Muscle of leg (tissue), 16 donors: ENCODE measurements at places on chromosomes 6 and 20.

GRCh38 chr20:14986656-14987055 lies 649.2 kb upstream of the FLRT3 start:
- no peak for DNase-seq

- no peak for DNase-seq
These were observed 15.2 kb upstream of the SSR1 start for GRCh38 chr6:7328243-7328642.

- no peak for DNase-seq
These were observed 7.3 kb upstream of the ITPR3 start for GRCh38 chr6:33613795-33614168.

- no peak for DNase-seq
These were observed 31.6 kb upstream of the MTRF1L start for GRCh38 chr6:153034139-153034538.

DNA sequence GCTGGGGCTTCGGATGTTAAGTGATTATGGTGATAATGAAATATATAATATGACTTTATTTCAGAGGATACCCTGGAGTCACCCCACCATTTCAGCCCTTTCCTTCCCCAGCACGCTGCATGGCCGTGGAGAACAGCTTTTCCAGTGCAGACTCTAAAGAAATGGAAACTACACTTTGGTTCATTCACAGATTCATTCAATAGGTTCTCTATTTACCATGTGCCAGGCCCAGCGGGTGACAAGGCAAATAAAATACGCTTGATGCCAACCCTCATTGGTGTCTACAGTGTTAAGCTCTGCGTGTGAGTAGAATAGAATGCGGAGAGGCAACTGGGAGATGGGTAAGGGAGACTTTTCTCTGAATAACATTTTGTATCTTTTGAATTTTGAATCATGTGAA lies 89.7 kb downstream of the TCP11 start:
- no peak for DNase-seq

- DNase-seq = no peak
These were observed 175.5 kb downstream of the MYLK4 start for GRCh38 chr6:2575236-2575635.

- no peak for DNase-seq
These were observed 120.0 kb downstream of the SLC16A10 start for GRCh38 chr6:111207141-111207858.

GRCh38 chr6:82818727-82819126 lies 246.9 kb downstream of the UBE3D start:
- no peak for DNase-seq

DNA sequence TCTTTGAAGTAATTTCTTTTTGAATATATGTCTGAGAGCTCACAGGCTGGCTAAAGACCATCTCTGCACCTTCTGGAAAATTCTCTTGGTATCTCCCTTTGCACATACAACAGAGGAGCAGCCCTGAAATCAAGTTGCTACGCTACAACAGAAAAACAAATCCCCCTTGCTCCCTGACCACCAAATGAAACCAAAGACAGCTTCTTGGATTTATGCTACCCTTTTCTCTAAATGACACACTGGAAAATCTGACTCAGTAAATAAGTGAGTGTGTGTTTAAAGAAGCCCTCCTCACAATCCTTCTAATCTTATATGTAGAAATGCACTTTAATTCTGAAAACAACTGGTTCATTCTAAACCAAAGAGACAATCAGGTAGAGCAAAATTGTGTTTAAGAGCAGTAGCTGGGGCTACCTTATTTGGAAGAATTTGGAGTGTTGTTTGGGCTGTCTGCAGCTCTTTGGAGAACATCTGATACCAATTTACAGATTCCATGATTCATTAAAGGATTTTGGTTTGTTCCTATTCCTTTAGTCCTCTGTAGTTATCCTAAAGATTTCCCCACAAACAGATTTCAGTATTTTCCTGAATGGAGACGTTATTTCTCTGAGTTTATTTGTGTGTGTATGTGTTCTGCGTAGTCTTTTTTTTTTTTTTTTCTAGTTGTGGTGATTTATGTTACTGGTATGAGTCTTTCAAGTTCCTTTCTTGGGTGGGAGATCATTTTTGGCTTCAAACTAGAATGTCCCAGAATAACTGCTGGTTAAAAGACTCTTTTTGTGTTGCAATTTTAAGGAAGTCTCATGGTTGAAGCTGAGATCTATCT lies 36.4 kb upstream of the UTRN start:
- peak; percentile 90 for DNase-seq

DNA sequence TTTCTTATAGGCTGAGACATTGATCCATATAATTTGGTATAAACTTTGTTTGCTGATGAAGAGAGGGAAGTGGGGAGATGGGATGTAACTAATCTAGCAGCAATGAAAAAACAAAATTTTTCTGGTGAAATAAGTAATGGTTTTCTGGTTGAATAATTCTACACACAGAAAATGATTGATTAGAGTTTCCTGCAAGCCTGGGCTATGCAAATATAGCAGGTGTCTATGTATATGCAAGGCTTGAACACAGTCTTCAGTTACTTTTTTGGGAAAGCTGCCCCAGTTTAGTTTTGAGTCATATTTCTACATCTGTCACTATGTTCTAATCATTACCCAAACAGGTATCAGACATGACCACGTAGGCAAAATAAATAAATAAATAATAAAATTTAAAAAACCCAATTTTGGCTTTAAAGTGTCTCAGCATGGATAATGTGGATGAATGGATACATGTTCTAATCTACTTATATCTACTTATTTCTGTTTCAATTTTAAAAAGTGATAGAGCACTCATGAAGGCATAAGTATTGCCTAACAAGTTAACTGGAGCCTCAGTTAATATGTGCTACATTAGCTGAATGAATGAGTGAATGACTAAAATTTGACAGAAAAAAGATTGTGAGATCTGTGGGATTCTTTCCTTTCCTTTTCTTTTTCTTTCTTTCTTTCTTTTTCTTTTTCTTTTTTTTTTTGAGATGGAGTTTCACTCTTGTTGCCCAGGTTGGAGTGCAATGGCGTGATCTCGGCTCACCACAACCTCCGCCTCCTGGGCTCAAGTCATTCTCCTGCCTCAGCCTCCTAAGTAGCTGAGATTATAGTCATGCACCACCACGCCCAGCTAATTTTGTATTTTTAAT lies 37.2 kb upstream of the TFB1M start:
- no peak for DNase-seq

GRCh38 chr6:157550114-157550989 lies 169.4 kb downstream of the ZDHHC14 start:
- DNase-seq = no peak

DNA sequence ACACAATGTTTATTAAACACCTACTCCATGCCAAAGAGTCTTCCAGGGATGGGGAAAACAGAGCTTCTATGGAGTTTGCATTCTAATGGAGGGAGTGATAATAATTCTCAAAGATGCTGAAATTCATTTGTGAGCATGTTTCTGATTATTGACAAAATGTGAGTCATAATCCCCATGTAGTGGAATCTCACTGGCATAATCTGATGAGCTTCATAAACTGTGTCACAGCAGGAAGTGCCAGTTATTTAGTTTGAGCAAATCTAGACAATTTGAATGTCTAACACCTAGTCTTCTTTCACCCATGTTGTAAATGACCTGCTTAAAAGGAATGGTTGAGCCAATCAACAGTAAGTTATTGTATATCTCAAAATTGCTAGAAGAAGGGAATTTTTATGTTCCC lies 95.1 kb downstream of the KCNQ5 start:
- DNase-seq = no peak

DNA sequence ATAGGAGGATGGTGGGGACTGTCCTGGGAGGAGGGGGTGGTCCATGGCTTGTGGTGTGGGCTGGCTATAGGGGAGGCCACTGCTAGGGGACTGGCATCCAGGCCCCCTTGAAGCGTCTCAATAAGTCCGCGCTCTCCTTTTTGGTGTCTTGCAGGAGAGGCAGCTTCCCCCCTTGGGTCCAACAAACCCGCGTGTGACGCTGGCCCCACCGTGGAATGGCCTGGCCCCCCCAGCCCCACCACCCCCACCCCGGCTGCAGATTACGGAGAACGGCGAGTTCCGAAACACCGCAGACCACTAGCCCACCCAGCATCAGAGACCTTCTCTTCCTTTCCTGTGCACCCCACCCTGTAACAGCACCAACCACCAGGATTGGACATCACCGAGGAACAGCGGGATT lies 2.8 kb upstream of the ZBTB9 start:
- DNase-seq = no peak

- peak; percentile 49 for DNase-seq
These were observed 24.3 kb upstream of the TAB2 start for GRCh38 chr6:149293244-149293643.

DNA sequence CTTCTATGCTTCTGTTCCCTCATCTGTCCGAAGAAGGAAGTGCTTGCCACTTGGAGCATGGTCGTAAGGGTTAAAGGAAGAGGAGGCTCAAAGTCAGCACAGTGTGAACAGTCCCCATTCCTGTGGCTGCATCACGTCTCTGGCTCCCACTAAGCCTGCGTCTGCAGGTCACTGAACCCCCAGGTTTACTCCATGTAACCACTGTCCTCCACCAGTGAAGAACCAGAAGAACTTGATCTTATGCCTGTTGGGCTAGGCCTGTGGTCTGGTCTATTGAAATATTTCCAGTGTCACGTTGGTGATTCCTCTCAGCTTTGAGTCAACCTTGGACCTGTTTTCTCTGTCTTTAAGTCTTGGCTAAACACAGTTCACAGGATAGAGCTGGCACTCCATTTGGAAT lies 45.9 kb upstream of the SCP2D1 start:
- DNase-seq = no peak

DNA sequence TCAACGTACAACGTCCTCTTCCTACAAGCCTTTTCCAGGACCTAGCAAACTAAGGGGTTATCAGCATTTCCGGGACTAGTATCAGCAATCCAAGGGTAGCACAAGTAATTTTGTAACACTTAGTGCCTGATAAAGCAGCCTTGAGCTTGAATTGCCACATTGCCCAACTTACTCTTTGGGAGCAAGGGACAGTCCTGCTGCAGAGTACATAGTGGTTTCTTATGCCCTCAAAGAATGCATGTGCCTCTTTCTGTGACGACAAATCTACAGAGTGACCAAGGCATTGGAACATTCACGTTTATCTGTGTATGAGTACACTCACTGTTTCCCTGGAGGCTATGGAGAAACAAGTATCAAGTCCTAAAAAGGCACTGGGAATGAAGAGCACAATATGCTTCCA lies 3.2 kb upstream of the ID4 start:
- DNase-seq = no peak

DNA sequence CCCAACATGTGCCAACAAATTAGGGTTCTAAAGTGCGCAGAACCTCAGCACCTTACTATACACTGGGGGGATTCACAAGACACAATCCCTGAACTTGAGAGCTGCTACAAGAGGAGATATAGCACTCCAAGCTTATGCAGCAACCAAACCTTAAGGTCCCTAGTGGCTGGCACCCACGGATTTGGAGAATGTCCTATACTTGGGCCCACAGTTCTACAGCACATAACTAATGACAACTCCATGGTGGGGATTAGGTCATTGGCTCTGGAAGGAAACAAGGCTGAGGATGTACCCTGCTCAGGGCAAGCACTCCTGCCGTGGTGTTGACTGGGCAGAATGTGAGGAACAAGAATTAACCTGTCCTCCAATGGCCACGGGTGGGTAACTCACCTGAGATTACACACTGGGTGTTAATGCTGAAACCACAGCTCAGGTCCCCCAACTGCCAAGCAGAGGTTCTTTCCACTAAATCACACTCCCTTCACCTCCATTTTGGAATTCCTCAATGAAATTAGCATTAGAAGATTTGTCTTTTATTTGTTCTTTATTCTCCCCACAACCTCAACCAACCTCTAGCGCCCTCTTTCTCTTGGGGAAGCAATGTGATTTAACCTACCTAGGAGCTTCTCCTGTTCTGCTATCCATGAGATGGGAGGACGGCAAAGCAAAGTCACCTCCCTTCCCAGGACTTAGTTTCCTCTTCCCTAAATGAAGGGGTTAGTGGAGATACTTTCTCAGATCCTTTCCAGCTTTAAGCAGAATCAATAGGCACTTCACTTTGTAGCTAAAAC lies 32.0 kb downstream of the TRERF1 start:
- no peak for DNase-seq

GRCh38 chr20:20363434-20363798 lies 4.5 kb upstream of the INSM1 start:
- no peak for DNase-seq
